ENCODE measurements at places on chromosomes 5 and 9.

DNA sequence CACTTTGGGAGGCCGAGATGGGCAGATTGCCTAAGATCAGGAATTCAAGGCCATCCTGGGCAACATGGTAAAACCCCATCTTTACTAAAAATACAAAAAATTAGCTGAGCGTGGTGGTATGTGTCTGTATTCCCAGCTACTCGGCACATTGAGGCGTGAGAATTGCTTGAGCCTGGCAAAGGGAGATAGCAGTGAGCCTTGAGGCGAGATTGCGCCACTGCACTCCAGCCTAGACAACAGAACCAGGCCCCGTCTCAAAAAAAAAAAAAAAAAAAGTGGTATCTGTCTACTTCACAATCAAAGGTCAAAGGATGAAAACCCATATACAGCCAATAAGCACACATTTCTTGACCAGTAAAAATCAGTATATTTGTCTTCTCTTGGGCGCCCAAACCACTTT lies 728.5 kb upstream of the ADAMTS16 start:
- no peak for DNase-seq

- peak; percentile 55 for DNase-seq
These were observed 77.4 kb downstream of the OTULIN start for GRCh38 chr5:14741801-14742440.

DNA sequence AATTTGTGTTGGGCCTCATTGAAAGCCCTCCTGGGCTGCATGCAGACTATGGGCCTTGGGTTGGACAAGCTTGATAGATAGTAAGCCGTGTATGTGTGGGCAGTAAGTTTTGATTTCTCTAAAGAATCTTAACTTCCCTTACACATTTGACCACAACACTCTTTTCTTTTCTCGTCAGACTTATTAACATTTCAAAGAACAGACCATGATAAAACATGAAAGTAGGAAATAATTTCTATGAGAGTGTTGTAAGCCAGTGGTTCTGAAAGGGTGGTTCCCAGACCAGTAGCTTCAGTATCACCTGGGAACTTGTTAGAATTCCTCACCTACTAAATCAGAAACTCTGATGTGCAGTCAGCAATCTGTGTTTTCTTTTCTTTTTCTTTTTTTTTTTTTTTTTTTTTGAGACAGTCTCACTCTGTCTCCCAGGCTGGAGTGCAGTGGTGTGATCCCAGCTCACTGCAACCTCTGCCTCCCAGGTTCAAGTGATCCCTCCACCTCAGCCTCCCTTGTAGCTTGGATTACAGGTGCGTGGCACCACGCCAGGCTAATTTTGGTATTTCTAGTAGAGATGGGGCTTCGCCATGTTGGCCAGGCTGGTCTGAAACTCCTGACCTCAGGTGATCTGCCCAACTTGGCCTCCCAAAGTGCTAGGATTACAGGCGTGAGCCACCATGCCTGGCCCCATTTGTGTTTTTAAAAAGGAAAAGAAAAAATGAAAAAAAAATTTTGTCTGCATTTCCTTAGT lies 20.0 kb upstream of the GCNT1 start:
- DNase-seq = no peak

DNA sequence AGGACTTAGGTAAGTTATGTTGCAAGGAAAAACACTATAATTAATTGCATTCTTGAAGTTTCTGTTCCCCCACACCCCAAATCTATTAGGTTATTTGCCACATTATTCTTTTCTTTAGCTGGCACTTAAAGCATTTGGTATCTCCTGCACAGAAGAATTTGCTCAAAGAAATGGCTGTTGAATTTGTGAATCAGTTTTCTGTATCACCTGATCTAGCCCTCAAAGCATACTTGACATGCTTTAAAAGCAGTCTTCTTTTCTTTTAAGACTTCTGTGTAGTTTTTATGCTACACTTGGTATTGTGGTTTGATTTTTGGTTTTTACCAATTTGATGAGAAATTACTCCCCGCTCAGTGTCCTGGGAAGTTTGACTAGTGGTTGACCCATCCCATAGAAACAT lies 69.1 kb downstream of the RIC1 start:
- no peak for DNase-seq

DNA sequence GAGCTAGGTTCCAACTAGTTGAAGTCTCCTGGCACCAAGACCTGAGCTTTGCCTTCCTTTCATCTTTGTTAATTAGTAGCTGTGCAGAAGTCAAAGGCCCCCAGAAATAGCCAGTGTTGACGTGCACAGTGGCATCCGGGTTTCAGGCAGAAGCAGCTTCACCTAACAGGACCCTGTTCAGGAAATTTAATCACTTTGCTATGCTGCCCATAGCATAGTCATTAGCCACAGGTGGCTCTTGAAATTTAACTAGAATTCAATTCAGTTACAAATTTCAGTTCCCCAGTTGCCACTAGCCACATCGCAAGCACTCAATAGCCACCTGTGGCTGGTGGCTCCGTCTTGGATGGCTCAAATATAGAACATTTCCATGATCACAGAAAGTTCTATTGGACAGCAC lies 179.1 kb downstream of the GOLPH3 start:
- DNase-seq = no peak

Data from COR-L47 (cell line).